ENCODE measurements at places on chromosomes 3 and 15.

DNA sequence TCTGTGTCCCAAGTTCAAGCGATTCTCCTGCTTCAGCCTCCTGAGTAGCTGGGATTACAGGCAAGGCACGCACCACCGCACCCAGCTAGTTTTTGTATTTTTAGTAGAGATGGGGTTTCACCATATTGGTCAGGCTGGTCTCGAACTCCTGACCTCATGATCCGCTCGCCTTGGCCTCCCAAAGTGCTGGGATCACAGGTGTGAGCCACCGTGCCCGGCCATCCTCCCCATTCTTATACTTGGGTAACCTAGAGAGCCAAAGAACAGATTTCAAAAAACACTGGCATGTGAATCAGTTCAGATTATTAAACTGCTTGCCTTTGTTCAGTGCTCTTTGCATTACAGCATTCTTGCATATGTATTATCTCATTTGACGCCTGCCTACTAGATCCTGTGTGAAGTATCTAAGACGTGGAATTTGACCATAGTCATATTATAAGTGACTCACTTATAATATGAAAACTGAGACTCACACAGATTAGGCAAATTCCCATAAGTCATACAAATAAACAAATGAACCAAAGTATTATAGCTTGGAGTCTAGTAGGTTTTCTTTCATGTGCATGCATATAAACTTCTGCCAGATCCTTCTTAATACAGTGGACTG lies 123.5 kb downstream of the UNC13C start:
- no peak for DNase-seq

- no peak for DNase-seq
Observed at GRCh38 chr3:52171514-52172261, 17.5 kb upstream of the POC1A start.

DNA sequence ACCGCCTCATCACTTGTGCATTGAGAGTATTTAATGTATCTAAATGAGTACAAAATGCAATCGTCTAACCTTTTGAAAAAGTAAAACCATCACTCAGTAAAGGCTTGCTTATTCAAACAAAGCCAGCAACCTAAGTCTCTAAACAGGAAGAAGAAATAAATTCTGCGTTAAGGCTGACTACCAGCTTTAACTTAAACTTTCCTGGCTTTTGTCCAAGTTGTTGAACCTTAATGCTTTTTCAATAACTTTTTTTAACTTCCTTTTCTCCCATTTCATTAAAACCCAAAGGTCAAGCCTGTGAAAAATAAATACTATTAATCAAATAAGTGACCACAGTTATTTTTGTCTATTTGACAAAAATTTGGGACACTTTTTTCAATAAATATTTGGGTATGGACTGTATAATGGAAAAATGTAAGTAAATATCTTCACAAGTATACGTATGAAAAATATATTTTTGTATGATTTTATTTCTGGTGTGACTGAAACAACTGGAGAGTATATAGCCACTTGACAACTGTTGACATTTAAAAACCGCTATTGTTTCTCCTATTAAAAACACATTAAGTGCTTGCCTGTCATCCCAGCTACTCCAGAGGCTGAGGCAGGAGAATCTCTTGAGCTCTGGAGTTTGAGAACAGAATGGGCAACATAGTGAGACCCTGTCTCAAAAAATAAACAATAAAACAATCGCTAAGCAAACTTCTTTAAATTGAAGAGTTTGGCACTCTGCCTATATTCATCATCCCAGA lies 2.9 kb downstream of the KLHL24 start:
- peak; percentile 4 for DNase-seq

- peak; percentile 38 for DNase-seq
Observed at GRCh38 chr15:28208583-28208982, 109.5 kb upstream of the OCA2 start.

- DNase-seq, result no peak
Observed at GRCh38 chr3:56748663-56749231, 53.0 kb downstream of the ARHGEF3 start.

DNA sequence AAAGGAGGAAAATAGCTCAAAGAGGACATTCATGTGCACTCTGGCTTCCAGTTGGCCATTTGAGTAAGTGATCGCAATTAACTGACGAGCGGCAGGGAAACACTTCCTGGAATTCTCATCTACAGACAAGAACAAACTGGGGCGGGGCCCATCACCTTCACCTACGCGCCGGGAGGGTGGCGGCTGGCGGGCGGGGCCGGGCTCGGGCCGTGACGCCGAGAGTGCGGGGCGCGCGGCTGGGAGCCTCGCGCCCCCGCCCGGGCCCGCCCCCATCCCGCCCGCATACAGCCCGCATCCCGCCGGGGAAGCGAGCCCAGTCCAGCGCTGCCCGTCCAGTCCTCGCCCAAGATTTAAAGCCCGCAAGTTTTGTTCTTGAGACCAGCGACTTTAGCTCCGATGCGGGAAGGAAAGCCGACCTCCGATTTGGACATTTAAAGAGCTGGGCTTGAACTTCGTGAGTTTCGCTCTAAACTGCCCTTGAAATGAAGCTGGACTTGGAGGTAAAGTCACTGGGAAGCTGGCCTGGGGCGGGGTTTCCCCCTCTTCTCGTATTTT lies at the start of gene B3GNT5:
Gene B3GNT5 (plus strand): TSS at position 281 of the 555 bp plus-strand sequence. CDS start 16,546 bp downstream, outside the sequence.
- no peak for DNase-seq

GRCh38 chr3:157312376-157312745 lies 124.3 kb upstream of the PTX3 start:
- DNase-seq, result no peak

GRCh38 chr3:13451301-13451673 lies 28.8 kb upstream of the HDAC11 start:
- no peak for DNase-seq

DNA sequence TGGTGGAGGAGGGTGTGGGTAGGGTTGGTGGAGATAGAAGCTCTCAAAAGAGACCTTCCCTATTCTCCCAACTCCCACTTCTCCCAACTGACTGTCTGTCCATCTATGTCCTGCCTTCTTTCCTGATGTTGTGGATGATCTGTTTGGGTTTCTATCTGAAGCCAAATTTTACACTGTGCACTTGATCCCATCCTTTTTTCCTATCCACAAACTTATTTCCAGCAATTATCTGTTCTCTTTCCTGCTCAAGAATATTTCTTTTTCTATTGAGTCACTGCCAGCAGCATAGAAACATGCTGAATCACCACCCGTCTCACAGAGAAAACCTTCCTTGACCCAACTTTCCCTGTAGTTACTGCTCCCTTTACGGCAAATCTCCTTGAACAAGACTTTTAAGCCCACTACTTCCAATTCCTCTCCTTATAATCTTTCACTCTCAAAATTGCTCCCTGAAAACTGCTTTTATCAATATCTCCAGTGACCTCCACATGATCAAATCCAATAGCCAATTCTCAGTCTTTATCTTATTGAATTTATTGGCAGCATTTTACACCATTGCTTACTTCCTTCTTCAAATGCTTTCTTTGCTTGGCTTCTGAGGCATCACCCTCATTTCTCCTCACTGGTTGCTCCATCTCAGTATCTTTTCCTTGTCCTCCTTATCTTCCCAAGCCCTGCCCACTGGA lies 141.2 kb upstream of the SLC7A14 start:
- DNase-seq, result no peak

DNA sequence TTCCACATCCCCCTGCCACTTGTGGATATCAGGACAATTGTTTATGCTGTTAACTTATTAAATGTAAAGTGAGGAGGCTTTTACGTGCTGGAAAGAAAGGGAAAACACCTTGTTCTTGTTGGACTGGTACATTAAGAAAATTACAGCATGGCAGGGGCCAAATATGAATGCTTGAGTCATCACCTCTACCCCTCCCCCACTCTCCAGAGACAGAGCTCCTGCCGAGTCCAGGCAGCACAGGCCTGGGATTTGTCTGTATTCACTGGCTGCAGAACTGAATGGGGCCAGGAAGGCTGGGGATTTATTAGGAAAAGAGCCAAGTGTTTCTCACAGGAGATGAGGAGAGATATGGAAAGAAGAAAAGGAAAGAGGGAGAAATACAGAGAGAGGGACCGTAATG lies 308.9 kb downstream of the EPHB1 start:
- no peak for DNase-seq

GRCh38 chr3:97495896-97496295 lies 268.7 kb upstream of the ARL6 start:
- DNase-seq, result no peak

DNA sequence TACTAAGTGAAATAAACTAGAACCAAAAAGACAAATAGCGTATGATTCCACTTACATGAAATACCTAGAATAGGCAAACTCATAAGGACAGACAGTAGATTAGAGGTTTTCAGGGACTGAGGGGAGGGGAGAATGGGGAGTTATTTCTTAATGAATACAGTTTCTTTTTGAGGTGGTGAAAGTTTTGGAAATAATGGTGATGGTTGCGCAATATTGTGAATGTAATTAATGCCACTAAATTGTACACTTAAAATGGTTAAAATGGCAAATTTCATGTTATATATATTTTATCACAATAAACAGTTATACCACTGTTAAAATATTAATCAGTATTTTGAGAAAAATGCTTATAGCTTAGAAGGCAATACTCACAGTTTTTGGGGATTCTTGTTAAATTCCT lies 11.0 kb downstream of the UBE2E1 start:
- DNase-seq, result no peak

DNA sequence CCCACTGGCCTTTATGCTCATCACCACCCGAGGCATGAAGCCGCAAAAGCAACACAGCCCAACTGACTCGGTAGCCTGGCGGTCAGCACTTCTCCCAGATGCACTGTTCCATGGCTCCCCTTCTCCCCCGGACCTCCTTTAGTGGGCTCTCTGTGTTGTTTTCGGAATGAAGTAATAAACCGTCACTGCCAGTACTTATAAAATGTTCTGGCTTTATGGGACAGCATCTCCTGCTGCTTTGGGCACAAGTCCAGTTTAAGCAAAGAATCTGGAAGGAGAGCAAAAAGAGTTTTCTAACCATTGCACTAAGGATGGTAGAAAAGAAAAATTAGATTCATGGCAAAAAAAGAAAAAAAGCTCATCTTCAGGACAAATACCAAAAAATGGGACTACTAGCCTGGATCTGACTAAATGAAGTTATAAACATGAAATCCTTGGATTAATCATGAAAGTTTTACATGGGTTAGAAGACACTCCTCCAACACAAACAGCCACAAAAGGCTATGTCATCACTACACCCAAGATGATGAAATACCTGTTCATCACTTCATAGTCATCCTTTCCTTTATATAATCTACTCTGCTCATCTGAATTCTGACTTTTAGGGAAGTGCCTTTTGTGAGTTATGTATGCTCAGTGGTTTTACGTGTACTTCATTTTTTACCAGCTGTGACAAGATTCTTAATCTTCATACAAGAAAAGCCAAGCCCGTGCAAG lies 89.5 kb upstream of the UBE2E2 start:
- DNase-seq, result peak; percentile 83

DNA sequence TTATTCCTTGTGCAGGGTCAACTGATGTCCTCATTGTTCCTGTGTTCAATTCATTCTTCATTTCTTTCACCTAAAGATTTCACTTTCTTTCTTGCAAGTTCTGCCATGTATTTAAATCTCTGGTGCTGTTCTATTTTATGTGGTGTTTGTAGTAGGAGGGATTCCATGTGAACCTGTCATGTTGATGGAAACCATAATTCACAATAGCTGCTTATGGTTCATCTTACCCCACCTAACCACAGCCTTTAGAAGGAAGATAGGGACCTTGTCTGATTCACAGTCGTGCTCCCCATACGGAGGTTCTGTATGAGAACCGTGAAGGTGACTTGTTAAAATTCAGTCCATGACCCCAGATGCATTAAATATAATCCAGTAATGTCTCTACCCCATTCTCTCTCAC lies 21.9 kb downstream of the SLCO2A1 start:
- DNase-seq, result no peak

- no peak for DNase-seq
Observed at GRCh38 chr3:142651711-142652110, 55.5 kb downstream of the PLS1 start.

GRCh38 chr15:40381818-40382529 lies 547 bp upstream of the KNSTRN start:
- no peak for DNase-seq

DNA sequence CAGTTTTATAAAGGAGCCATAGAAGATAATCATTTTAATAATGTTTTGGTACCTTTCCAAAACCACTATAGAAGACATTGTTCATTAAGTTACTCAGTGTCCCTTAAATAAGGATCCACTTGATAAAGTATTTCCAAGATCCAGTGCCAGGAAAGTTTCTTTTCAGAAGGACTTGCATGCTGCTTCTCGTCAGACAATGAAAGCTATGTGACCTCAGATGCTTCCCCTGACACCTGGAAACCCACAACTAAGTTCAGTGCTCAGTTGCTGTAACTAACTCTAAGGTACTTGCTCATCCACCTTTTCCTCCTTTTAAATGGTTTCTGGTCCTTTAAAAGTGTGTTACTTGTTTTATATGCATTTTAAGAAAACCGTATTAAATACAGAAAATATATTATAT lies 7.3 kb downstream of the SSR3 start:
- DNase-seq, result no peak

DNA sequence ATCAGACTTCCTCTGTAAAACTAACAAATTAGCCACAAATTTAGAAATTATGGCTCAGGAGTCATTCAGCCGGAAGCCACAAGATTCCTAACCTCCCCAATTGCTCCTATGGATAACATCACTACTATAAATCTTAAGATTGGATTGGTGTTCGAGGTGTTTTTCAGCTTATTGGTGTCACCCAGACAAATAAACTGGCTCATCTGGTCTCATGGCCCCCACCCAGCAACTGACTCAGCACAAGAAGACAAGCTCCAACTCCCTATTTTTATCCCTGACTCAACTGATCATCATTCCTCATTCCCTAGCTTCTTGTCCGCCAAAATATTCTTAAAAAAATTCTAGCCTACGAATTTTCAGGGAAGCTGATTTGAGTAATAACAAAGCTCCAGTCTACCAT lies 135.1 kb upstream of the STRIT1 start:
- DNase-seq, result no peak

GRCh38 chr3:162498626-162499025 lies 1002.0 kb downstream of the OTOL1 start:
- DNase-seq, result no peak

GRCh38 chr15:40420793-40421192 lies 15.2 kb downstream of the IVD start:
- DNase-seq, result peak; percentile 54

DNA sequence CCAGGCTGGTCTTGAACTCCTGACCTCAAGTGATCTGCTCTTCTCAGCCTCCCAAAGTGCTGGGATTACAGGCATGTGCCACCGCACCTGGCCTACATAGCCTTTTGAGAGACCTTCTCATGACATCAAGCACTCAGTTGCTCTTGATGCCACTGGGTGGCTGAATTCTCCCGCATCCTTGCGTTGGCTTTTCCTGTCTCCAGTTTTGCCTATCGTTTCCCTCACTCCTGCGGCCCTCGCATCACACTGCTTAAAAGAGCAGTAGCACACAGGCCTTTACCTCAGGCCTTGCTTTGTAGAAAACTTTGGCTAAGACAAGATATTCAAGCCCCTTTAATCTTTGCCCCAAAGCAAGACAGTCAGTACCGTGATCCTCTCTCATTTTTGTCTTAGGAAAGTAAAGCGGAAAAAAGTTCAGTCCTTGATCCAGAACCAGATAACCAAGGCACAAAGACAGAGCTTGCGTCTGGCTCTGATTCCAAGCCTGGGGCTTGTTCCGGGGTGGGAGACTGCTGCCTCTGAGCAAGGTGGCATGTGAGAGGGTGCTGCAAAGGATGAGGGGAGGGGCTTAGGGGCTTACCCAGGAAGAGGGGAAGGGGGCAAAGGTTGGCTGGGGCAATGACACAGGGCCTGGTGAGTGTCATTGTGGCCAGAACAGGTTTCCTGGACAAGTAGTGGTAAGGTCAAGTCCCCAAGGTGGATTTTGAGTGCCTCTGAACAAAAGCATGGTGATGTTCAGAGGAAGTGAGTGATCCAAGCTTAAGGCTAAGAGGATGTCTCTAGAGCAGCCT lies 175.0 kb upstream of the TLE3 start:
- peak; percentile 5 for DNase-seq

Measured in MV-4-11 (cell line).